ENCODE measurements at places on chromosomes 2 and 18.
A peak's percentile ranks its signal among the peaks of the same experiment; 100 is the strongest.

- no peak overlapping the region for H3K27ac ChIP-seq
- H3K36me3 ChIP-seq = no peaks in the 10 kb centered on the region
- H3K4me1 ChIP-seq = peaks cover 30% of the 10 kb centered on the region
- H3K27me3 ChIP-seq = no peaks in the 10 kb centered on the region
- H3K4me3 ChIP-seq = no peak overlapping the region
Observed at GRCh38 chr2:10373931-10374330, 71.2 kb downstream of the HPCAL1 start.

- H3K36me3 ChIP-seq = no peaks in the 10 kb centered on the region
- peaks cover 2% of the 10 kb centered on the region for H3K4me1 ChIP-seq
- H3K27me3 ChIP-seq = peaks cover 24% of the 10 kb centered on the region
- H3K4me3 ChIP-seq = no peak overlapping the region
Observed at GRCh38 chr2:219452361-219453317, 18.0 kb downstream of the SPEG start.

DNA sequence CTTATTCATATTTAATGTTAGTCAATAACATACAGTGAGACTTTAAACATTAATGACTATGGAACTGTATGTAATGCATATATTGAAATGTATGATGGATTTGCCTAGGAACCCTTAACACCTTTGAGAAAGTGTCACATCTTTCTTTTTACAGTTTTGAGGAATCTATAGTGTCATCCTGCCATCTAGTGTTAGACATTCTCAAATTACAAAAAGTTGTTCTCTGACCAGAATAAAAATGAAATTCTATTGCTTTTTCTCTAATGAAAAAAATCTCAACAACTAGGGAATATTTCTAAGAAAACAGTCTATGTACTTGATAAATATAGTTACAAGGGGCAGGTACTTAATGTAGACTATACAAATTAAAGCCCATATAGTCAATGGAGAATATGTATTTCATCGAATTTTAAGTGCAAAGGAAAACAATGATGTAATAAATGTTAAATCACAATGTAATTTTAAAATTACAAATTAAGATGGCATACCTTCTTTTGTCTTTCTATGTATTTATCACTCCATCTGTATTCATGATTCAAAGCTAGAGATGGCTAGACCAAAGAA lies 5.1 kb upstream of the CALCRL start:
- no peaks in the 10 kb centered on the region for H3K36me3 ChIP-seq
- H3K27ac ChIP-seq = no peak overlapping the region

GRCh38 chr2:54429811-54430551 lies 26.1 kb upstream of the SPTBN1 start:
- DNase-seq = peak; percentile 16
- no peaks in the 10 kb centered on the region for H3K36me3 ChIP-seq
- H3K4me3 ChIP-seq = no peak overlapping the region
- peaks cover 10% of the 10 kb centered on the region for H3K4me1 ChIP-seq

DNA sequence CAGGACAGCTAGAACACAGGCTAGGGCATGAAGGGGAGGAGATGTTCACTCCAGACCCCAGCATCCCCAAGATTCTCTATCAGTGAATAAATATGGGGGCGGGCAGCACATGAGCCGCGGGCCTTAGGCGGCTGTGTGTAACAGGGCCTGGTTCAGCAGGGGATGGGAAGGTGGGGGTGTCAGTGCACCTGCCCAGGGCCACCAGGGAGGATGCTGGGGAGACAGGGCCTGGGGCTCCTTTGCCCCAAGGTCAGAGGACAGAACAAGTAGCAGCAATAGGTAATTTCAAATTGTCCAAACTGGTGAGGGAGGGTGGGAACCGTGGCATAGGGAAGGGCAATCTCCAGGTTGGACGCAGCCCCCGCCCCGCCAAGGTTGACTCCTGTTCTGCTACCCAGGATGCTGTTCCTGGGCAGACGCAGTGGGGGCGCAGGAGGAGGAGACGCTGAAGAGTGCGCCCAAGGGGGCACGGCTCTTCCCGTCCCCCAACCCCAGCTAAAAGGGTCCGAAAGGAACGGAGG lies 16.2 kb downstream of the CYP26B1 start:
- no peaks in the 10 kb centered on the region for H3K4me1 ChIP-seq
- no peaks in the 10 kb centered on the region for H3K36me3 ChIP-seq
- no peak overlapping the region for H3K27ac ChIP-seq

All from activated CD4-positive, alpha-beta memory T cell treated with anti-CD3 and anti-CD28 coated beads, Interleukin-2, amount 10 ng/mL, durations not matched to agents 7 days and 5 days (primary cell).